ENCODE measurements at places on chromosomes 11 and 22.
A peak's percentile ranks its signal among the peaks of the same experiment; 100 is the strongest.

DNA sequence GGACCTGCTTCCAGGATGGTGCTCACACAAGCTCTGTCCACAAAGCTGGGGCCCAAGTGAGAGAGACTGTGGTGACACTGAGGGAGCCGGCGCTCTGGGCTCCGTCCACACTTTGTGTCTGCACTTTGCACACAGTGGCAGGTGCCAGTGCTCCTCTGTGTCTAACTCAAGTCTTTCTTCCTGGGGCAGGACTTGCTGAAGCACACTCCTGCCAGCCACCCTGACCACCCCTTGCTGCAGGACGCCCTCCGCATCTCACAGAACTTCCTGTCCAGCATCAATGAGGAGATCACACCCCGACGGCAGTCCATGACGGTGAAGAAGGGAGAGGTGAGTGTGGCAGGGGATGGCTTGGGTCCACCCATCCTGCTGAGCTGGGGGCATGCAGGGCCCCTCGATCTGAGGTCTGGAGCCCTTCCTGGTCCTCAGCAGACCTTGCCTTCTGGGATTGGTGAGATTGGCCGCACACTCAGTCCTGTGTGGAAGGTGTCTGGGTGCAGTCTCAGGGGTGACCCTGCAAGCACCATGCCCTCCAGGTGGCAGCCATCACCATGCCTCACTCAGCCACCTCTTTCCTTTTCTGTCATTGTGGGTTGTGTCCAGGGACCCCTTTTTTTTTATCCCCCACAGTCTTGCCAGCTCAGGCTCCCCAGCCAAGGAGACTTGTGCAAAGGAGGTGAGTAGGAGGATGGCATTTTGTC, 93.3 kb downstream of the BCR start:
- no peak for DNase-seq

DNA sequence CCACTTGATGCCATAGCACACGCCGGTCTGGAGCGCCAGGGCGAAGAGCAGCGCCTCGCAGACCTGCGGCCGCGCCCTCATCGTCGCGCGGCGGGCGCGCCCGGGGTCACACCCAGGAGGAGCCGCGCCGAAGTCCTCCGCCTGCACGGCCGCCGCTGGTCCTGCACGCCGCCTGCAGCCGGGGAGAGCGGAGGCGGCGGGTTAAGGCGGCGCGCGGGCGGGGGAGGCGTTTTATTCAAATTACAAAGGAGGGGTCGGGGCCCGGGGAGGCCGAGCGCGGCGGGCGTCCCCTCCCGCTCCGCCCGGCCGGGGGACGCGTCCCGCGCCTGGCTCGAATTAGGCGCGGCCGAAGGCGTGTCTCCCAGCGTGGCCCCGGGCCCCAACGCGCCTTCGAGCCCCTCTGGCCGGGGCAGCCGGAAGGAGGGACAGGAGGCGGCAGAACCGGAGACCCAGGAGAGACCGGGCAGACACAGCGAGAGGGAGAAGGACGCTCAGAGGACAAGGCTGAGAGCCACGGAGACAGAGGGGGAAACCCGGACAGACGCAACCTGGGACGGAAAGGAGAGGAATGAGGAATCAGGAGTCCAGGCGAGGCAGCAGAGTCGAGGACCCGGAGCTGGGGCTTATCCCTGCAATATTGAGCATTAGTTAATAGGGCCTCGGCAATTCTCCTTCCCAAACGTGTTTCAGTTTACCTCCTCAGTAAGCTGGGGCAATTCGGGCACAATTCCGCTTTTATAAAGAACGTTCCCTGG, at the start of gene WNT11:
Gene WNT11, minus strand, starts transcription at position 176 of the 755 bp plus-strand sequence. Its CDS starts 95 bp downstream, at position 81.
- peak; percentile 53 for DNase-seq

DNA sequence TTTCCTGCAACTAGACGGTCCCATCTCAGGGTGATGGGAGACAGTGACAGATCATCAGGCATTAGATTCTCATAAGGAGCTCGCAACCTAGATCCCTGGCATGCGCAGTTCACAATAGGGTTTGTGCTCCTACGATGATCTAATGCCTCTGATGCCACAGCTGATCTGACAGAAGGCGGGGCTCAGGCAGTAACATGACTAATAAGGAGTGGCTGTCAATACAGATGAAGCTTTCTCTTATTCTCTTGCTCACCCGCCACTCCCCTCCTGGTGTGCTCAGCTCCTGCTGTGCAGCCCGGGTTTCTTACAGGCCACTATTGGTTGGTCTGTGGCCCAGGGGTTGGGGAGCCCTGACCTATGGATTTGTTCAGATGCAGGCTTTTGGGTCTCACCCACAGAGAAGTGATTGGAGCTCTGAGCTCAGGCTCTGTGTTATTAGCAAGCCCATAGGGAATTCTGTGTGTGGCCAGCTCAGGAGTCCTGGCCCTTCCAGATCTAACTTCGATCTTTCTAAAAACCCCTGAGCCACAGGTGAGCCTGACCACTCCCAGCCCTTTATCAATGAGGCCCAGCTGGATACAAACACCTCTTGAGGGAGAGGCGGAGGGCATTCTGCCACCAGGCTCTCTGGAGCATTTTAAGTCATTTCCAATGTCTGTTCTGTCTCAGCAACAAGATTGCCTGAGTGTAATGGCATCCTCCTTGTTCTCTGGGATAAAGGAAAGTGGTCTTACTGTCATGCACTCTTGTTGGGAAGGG, 351.8 kb downstream of the BUD13 start:
- DNase-seq, result no peak

GRCh38 chr22:30161051-30161469, 80.8 kb downstream of the HORMAD2 start:
- DNase-seq, result no peak

DNA sequence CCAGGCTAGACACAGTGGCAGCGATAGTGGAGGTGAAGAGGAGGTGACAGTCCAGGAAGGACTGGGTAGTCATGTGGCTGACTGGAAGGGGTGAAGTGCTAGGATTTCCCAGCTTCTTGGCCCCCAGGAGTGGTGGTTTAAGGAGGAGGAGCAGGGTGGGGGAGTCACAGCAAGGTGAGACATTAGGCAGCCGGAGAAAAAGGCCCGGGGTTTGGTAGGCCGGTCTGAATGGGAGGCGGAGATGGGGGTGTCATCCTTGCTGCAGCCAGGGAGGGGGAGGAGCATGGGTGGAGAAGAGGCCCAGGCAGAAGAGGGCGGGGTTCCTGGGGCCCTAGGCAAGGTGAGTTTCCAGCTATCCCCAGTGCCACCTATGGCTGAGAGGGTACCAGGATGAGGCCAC, 6.1 kb downstream of the SIPA1 start:
- DNase-seq, result no peak

- DNase-seq, result no peak
Measured at GRCh38 chr22:30426388-30427353, 1.1 kb downstream of the MTFP1 start.

DNA sequence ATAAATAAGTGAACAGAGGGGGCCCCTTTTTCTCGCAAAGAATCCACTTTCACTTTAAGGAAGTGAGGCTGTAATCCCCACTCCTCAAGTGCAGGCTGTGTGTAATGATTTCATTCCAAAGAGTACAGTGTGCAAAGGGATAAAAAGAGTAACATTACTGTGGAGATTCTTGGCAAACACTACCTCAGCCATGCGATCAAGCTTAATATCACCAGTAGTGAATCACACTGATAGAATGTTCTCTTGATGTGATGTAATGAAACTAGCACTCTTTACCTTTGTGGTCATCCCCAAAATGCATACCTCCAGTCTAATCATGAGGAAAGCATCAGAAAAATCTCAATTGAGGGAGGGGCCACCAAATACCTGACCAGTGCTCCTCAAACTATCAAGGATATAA, 246.1 kb upstream of the CHORDC1 start:
- DNase-seq, result no peak

- DNase-seq, result no peak
Measured at GRCh38 chr11:65428578-65429067, 6.0 kb downstream of the NEAT1 start.

- DNase-seq, result no peak
Measured at GRCh38 chr22:19361501-19362103, 69.9 kb downstream of the HIRA start.

- no peak for DNase-seq
Measured at GRCh38 chr11:10117709-10118351, 176.2 kb downstream of the SBF2 start.

Measured in NCI-H1105 (cell line).